ENCODE measurements at places on chromosomes 5 and 9.

GRCh38 chr5:107100121-107100520, 570.6 kb downstream of the EFNA5 start:
- DNase-seq = no peak

DNA sequence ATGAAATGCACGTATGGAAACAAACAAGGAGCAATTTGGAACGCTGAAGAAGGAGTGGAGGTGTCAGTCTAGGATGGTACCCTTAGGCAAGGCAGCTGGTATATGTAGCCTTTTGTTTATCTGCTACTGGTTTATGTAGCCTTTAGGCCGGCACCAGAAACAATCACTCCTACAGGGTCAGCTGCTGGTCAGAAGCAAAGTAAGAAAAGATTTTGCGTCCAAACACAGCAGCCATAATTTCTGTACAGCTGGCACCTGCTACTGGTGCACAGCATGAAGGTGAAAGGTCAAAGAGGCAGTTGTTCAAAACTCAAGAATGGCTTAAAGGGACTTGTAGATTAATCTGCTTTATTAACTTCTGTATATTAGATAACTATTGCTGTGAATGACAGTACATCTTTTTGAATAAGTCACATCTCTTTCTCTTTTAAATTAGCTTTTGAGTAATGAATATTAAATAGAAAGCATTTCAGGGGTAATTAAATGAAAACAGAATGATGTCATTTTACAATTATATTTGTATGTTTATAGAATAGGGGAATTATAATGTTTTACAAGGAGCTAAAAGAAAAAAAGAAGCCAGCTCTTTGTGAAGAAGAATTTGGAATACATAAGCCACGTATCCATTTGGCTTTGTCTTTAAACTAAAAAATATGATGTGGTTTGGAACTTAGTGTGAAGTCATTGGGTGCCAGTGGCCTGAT, 33.1 kb upstream of the TLX3 start:
- no peak for DNase-seq

GRCh38 chr5:96967400-96967799, 31.5 kb downstream of the LNPEP start:
- DNase-seq = no peak

DNA sequence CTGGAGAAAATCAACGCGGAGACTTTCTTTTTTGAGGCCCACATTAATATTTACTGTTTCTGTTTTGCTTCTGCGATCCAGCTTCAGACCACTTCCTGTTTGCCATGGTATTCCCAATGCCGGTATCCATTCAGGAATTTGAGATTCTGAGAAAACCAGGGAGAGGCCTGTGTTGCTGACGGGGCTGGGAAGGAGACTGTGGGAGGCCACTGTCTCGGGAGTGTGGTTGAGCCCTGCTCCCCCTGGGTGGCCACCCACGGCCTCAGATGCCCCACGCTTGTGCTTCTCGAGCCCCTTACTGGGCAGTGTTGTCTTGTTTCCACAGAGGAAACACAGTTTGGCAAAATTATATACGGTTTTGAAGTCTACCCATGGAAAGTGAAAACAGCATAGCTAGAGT, 403.6 kb upstream of the IRX2 start:
- no peak for DNase-seq

DNA sequence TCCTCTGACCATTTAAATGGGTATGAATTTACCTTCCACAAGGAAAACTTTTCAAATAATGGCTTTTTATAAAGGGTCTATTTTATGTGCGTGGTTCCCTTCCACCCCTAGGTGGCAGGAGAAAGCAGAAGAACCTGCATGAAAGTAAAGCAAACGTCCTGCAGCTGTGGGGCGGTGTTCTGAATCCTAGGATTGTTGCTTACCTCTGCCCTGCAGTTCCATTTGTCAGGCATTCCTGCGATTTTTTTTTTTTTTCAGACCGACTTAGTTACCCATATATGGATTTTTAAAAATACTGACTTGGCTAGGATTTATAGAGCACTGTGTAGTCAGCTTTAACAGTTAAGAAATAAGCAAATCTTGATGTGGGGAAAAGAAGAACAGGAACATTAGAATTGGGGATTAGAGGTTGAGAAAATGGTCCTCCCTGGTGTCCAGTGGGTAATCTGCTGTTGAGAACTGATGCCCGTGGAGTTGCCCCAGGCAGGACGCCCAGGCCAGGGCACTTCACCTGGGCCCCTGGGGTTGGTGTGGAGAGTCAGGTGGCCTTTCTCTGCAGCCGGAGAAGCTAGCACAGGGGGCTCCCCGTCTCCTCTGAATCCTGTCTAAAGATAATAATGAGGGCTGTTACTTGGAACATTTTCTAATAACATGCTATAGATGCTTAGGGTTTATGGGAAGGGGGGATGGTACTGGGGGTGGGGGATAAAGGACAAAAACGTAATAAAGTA, 30.4 kb upstream of the LTC4S start:
- no peak for DNase-seq

DNA sequence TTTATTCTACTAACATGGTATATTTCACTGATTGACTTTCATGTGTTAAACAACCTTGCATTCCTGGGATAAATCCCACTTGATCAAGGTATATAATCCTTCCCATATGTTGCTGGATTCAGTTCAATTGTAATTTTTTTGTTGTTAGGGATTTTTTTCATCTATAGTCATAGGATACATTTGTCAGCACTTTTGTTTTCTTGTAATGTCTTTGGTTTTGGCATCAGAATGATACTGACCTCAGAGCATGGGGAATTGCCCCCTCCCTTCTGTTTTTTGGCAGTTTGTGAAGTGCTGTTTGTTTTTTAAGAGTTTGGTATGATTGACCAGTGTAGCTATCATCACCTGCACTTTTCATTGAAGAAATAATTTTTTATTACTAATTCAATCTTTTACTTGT, 176.8 kb upstream of the RASEF start:
- no peak for DNase-seq

- no peak for DNase-seq
These were observed 185.3 kb downstream of the MAPKAP1 start for GRCh38 chr9:125521462-125522327.

GRCh38 chr9:125262294-125262991, 817 bp downstream of the GAPVD1 start:
- no peak for DNase-seq

DNA sequence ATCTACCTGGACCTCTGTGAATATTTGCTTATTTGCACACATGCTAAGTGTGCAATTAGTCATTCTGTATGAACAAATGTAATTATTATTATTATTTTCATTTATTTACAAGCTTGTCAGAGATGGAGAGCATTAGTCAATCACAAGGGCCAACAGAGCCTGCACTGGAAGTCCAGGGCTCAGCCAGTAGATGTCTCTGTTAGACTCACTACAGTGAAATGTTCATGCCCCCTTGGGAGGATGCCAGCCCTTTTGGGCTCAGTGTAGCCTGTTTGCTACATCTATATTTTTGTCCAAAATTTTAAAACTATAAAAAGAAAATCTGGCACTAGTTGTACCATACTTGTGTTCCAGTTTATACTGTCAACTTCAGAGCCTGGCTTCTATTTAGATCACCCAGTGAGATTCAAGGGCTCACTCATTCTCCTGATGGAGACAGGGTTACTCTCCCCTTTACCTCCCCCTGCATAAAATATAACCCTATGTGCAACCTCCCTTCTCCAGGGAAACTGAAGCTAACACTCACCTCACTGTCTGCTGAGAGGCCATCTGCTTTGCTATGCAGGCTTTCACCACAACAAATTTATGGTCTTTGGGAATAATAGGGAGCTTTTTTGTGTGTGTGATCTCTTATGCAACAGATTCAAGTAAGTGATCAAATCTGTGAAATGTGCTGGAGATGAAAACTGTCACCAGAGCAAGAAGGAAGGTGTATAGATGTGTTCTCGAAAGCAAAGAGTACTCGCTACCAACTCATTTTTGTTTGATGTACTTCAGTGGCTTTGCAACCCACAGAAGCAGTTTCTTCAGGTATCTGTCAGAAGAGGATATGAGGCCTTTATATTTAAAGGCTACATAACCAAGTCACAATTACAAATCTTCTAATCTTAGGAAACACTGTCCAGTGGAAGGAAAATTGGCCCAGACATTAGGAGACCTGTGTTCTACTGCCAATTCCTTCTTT, 99.9 kb upstream of the TLE4 start:
- DNase-seq = no peak
